NCI-H1417 treated with DMSO at 0.1 percent for 48 hours (cell line): ENCODE measurements at places on chromosomes 13 and 19.

DNA sequence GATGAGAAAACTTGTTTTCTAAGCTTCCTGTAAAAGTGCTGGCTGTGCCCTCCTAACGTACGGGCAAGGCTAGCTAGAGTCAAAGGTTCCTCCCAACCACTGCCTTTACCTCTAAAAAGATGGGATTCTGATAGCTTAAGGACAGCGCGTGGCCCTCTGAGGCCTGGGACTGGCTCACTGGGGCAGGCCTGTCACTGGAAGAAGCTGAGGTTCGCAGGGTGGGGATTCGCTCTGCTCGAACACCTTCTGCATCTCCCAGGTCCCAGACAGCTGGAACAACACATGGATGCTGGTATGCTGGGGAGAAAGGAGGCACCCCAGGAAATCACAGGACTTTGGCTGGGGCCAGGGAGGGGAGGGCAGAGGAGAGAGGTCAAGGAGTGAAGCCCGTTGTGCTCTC is 53.1 kb downstream of the CRYL1 start:
- no peak for DNase-seq

GRCh38 chr19:11018763-11019162 is 57.9 kb downstream of the SMARCA4 start:
- DNase-seq: no peak

DNA sequence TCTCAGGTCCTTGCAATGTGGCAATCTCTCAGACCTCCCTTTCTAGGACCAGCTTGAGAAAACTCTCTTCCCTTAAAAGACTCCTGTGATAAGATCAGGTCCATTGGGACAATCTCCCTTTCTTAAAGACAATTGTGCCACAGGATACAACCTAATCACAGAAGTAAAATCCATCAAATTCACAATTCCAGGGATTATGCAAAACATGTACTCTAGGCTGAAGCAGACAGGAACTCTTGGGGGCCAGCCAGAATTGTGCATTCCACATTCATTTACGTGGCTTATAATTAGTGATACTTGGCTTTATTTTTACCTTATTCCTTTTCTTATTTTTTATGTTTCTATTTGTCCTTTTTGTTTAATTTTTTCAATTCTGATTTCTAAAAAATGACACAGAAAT is 257.9 kb downstream of the KLF12 start:
- no peak for DNase-seq

GRCh38 chr19:23033721-23034120 is 30.7 kb upstream of the ZNF728 start:
- DNase-seq: no peak

DNA sequence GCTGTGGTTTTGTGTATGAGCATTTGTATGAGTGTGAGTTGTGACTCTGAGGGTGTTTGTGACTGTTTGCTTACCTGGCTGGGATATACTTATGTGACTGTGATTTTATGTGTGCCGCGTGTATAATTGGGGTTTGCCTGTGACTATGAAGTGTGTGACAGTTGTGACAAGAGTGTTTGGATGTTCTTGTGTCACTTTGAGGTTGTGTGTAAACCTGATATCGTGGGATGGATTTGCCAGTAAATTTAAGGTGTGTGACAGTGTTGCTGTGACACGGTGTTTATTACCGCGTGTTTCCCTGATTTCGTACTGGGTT is 442 bp downstream of the ZNF420 start:
- DNase-seq: no peak

GRCh38 chr19:18488838-18489626 is 32.8 kb downstream of the ELL start:
- DNase-seq: no peak

DNA sequence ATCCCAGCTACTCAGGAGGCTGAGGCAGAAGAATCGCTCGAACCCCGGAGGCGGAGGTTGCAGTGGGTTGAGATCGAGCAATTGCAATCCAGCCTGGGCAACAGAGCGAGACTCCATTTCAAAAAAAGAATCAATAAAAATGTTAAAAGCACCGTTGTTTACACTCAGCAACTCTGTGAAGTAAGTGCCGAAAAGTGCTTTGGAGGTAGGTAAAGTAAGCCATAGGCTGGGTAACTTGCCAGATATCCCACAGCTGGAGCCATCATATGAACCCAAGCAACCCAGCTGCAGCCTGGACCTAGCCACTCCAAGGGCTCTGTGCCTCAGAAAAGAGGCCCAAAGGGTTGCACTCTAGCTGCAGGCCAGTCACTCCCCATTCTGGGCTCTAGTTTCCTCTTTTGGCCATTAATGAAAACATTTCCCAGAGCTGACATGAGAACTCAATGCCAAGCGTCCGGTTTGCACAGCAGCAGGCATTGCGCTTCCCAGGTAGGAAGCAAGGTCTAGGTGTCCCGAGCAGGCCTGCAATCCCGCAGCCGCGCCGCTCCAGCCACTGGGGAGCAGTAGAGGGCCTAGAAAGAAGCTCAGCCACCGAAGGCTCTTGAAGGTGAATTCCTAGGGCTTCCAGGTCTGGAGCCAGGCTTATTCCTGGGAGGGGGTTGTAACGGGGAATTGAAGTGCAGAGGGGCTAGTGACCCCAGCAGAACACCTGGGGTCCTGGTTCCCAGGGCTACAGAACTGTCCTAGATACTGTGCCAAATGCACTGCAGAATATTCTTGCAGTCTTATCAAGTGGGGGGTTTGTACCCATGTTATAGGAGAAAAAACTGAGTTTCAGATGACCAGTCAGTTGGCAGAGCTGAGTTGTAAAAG is 4.1 kb upstream of the CD79A start:
- no peak for DNase-seq

- no peak for DNase-seq
These were observed 55.6 kb upstream of the ALOX5AP start for GRCh38 chr13:30679483-30680330.

DNA sequence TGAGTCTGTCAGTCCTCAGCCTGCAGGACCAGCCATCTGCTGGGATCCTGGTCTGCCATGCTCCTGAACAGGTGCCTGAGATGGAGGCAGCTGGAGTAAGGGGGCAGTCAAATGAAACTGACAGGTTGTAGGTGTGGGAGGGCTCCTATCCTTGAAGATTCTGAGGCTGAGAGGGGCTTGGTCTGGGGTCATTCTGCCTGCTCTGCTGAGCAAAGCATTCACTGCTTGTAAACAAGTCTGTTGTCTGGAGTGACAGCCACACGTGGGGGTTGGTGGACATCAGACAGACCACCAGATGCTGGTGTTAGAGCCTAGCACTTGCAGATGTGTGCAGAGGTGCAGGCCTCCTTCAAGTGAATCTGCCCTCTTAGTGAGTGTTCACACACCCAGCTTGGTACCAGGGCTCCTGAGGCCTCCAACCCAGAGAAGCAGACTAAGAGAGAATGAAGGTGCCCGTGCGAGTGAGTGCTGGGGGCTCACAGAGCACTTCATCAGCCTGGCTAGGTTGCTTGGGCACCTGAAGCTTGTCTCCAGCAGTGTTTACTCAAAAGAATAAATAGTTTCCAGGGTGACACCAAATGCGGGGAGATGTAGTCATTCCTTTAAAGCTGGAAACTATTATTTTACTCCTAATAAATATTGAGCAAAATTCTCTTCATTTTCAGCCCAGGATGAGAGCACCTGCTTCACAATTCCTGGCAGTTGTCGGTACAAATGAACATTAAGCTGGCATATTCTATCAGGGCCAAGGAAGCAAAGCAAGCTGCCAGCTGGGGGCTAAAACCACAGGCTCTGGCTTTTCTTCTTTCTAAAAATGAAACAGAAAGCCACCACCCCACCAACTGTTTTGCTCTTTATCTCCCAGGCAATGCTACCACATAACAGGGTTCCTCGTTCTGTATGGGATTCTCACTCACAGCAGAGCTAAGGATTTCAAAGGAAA is 82.3 kb downstream of the RNASEH2B start:
- no peak for DNase-seq

DNA sequence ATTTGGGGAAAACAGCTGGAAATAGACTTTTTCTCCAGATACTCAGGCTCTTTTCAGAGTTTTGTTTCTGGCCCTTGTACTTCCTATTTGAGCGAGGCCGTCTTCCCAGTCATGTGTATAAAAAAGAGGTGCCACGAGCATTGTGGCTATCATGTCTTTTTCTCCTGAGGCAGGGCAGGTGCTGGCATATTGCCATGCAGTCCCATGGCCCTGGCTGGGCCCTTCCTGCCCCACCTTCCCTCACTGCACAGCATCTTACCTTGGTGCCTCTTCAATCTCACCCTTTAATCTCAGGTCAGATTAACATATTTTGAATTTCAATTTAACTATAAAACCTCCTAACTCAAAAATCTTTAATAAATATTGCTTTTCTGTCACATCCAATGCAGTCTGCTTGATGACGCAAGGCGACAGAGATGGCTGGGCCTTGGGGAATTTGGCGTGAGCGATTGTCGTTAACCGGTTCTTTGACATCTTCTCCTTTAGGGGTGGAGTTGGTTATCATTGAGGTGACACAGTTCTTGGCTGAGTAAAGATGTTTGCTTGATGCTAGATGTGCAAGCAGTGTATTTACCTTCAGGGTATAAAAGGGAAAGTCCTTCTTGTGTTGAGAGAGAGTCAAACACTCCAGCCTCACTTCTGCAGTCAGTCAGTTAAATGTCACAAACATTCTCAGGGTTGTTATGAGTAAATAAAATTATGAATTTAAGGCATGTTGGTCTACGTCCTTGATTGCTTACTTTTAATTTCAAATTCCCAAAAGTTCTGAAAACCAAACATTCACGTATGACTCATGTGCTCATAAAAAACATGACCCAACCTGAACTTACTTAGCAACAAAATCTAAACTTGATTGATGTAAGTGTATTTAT is 289.9 kb downstream of the MYO16 start:
- DNase-seq: no peak

- no peak for DNase-seq
These were observed 275.8 kb upstream of the SOX1 start for GRCh38 chr13:111791131-111791530.

- no peak for DNase-seq
These were observed at the start of gene SERTM1 for GRCh38 chr13:36673838-36674326. Gene SERTM1, plus strand, starts transcription at chr13:36674020. Its CDS starts 21,059 bp downstream, at chr13:36695079.

DNA sequence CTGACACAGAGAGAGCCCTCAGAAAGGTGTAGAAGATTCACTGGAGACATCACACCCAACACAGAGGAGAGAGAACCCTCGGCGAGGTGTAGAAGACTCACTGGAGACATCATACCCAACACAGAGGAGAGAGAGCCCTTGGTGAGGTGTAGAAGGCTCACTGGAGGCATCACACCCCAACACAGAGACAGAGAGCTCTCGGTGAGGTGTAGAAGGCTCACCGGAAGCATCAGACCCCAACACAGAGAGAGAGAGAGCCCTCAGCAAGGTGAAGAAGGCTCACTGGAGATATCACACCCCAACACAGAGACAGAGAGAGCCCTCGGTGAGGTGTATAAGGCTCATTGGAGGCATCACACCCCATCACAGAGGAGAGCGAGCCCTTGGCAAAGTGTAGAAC is 826.5 kb downstream of the UQCRFS1 start:
- no peak for DNase-seq

GRCh38 chr13:36332986-36333385 is 13.2 kb downstream of the SPART start:
- no peak for DNase-seq

DNA sequence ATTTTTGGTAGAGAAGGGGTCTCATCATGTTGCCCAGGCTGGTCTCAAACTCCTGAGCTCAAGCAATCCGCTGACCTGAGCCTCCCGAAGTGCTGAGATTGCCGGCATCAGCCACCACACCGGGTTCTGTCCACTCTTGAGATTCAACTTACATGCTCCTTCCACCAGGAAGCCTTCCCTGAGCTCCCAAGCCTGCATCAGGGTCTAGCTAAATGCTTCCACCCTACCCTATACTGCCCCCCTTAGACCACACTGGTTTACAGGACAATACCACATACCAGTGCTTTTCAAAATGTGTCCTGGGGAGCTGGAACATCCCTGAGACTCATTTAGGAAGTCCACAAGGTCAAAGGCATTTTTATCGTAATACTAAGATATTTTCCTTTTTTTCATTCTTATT is 15.1 kb upstream of the CACNG8 start:
- DNase-seq: no peak

GRCh38 chr19:1019616-1019961 is 1.3 kb downstream of the TMEM259 start:
- no peak for DNase-seq

GRCh38 chr19:48878196-48879024 is 6.2 kb downstream of the PPP1R15A start:
- DNase-seq: no peak

DNA sequence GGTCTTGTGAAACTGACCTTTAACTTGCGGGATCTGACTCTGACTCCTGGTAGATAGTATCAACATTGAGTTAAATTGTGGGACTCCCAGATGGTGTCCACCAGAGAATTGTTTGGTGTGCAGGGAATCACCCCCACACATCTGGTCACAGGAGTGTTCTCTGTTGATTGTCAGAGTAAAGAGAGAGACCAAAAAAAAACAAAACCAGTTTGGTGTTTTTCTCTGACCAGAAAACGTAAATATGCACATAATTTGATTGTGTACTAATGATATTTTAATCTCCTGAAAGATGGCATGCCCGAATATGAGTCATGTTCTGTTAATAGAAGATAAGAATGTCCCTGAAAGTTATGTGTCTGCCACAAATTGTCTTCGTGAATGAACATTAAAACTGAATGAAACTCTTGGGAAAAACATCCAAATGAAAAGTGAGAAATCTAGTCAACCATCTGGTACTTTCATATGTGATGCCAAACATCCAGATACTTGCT is 118.5 kb upstream of the GPC6 start:
- no peak for DNase-seq

- DNase-seq: no peak
These were observed 42.8 kb downstream of the BICRA start for GRCh38 chr19:47651691-47652090.

DNA sequence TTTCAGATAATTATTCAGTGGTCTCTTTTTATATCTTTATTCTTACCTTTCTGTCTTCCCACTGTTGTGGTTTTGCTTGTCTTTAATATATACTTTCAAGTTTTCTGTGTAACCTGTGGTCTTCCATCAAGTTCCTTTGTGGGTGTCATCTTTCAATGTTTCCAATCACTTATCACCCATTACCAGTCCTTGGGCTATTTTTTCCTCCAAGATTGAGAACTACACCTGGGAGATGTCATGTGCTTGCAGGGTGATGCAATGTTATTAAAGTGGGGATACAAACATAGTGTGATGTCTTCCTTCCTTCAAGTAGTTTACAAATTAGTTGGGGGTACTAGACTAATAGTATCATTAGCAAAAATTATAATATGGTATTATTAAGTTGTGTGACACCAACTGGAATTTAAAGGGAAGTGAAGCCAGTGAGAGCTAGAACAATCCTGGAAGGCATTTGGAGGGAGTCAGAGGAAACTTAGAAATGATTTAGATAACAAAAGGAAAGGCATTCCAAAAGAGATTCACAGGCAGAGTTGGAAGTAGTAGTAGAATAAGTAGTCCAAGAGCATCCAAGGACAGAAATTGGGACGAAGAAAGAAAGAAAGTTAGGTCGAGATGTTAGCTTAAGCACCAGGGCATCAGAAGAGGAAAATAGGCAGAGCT is 3.4 kb downstream of the FNDC3A start:
- DNase-seq: no peak

DNA sequence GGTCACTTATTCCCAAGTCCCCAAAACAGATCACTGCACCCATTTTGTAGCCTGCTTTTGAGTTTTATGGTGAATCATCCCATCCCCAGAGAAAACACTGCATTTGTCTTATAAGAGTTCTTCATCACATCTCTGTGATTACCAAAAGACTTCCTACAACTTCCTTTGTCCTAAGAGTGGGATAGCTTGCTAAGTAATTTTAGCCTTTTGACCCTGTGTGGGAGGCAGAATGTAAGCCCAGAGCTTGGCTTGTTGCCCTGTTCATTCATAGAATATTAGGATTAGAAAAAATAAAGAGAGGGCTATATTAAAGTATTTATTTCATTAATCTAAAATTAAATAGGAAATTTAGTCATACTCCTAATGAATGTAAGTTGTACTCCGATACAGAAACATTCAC is 213.3 kb downstream of the MZT1 start:
- no peak for DNase-seq
